ENCODE measurements at places on chromosomes 12 and 14.

- DNase-seq, result no peak
Measured at GRCh38 chr12:94429633-94430032, 30.0 kb downstream of the CEP83 start.

DNA sequence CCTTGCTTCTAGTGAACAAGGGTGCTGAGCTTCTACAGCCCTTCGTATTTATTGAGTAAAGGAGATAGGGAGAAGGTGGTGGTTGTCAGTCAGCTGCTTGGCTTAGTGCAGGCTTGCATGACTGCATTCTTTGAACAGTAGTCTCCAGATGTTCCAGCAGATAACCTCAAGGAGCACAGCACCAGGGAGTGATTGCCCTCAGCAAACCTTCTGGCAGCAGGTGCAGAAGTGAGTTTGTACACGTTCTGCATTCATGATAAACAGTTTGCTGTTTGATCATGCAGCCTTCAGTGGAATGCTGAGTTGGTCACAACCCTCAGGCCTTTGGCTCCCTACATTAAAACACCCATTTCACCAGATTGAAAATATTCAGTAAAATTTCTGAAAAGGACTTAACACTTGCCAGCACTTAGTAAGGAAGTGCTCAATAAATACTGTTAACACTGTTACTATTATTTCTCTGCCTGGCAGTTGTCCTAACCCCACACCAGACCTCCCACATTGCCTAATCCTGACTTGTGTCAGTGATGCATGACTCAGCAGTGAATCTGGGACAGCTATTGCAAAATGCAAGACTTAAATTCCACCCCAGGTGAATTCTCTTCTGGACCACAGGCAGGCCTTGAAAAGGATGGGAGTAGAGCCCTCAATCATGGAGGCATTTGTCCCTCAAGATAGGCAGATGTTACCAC is 18.9 kb upstream of the CARMIL3 start:
- DNase-seq, result no peak

GRCh38 chr14:81070511-81070910 is 115.1 kb downstream of the TSHR start:
- DNase-seq, result no peak

DNA sequence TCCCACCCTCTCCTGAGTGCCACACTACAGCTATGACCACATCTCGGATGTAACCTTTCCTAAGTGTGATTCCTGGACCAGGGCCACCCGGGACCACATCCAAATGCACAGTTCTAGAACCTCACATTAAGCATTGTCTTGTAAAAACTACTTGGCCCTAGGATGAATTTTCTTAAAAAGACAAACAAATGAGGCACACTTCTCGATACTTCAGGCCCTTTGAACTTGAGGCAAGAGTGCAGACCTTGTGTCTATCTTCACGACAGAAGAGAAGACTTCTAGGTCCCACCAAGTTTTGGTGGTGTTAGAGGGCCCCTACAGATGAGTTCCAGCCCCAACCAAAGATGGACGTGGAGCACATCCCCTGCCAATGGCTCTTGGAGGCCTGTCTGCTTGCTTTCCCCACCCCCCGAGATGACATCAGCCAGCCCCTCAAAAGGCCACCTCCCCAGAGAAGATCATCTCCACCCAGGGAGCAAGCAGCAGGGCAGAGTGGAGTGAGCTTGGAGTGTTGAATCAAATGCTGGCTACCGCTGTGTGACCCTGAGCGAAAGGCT is 9.3 kb downstream of the ISCU start:
- DNase-seq, result no peak

DNA sequence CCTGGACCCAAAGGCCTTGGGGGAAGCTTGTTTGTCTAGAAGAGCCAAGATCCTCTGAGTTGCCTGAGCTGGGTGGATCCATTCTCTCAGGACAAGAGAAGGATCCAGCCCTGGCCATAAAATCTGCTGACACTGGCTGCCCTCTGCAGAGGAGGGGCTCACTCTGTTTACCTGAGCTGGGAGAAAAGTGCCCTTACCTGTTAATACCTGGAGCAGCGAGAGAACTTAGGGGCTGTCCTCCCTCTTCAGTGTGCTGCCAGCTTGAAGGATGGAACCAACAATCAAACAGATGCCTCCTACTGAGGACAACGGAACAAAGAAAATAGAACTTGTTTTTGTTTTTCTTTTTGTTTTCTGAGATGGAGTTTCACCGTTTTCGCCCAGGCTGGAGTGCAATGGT is 7.3 kb upstream of the KRT7 start:
- DNase-seq, result no peak

GRCh38 chr12:46963977-46964971 is 115.1 kb upstream of the PCED1B start:
- DNase-seq, result peak; percentile 87

DNA sequence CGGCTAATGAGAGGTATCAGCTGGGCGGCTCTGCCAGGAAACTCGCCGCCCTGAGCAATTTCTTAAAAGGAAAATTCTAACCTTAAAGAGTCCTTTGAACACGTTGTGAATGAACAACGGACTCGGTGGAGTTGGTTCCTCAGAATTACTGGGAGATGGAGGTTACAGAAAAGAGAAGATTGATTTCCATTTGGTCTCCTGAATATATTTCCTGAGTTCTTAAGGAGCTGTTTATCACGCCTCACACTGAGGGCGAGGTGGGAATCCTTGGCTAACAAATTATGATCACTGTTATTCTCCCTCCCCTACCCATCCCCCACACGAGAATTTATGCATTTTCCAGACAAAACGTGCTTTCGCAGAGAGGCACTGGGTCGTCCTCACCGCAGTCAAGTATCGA is 194.5 kb upstream of the C14orf180 start:
- no peak for DNase-seq

- DNase-seq, result peak; percentile 55
Measured at GRCh38 chr12:124915239-124916236, 1.1 kb upstream of the UBC start.

DNA sequence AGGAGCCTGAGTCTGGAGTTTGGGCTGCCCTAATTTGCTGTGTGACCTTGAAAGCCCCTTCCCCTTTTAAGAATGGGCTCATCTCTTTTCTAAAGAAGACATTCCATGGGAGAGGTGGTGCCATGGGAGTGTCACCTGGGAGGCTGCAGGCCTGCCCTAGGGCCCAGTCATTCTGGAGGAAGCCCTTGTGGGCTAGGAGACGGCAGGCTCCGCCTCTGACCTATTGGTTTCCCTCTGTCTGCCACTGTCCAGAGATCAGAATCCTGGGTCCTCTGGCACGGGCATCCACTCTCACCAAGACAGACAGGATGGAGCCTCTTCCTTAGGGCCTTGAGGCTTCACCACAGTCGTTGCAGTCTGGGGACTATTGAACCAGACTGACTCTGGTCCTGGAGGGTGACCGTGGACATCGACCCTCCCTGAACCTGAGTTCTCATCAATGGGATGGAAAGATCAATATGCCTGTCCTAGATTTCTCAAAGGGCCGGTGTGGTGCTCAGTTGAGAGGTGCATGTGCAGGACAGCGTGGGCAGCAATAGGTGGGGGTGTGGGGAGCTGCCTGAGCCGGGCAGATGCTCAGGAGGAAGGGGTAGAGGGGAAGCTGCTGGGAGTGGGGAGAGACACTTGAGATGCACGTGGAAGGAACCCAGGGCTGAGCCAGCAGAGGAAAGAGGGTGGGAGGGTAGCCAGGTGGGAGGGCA is 12.2 kb upstream of the CLMN start:
- no peak for DNase-seq

Data from HS-27A (cell line).